ENCODE measurements at places on chromosomes 2 and 18. TPM values are rescaled to one million over a fixed set of nuclear protein-coding genes. Genes with fewer than 3 reads are reported as not detected.

DNA sequence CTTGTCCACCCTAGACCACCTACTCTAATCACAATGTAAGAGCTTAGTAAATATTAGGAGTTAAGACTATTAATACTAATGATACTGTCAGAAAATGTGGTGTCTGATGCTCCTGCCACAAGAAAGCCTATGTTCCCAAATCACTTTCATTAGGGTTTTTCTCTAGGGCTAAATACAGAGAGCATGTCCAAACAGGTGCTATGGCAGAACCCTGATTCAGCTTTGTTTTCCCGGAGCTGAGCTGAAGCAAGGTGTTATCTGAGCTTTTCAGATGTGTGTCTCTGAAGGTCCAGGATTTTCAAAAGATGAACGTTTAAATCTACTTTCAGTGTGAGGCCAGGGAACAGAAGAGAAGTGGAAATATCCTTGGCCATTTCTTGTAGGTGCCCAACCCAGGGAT, 40.6 kb downstream of the CPO start:
- no peak overlapping the region for H3K4me3 ChIP-seq
- H3K4me1 ChIP-seq: no peaks in the 10 kb centered on the region
- no peak overlapping the region for H3K27ac ChIP-seq
- DNase-seq: no peak
- no peaks in the 10 kb centered on the region for H3K36me3 ChIP-seq

DNA sequence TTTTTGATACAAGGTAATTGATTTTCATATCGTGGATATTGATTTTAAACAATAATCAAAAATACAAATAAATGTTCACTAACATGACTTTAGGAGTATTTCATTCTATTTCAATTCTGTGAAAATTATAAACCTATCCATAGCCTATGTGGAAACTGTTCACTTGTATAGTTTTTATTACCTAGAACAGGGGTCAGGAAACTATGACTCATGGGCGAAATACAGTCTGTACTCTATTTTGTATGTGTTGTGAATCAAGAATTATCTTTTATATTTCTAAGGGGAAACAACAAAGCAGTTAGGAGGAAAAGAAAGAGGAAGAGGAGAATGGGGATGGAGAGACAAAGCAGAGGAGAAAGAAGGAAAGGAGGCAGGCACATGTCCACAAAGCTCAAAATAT, 181.7 kb upstream of the VRK2 start:
- H3K36me3 ChIP-seq: no peaks in the 10 kb centered on the region
- no peak for DNase-seq

Gene TNFAIP6
- not detected for total RNA-seq

- no peak for DNase-seq
- no peaks in the 10 kb centered on the region for H3K27me3 ChIP-seq
- no peaks in the 10 kb centered on the region for H3K36me3 ChIP-seq
- H3K27ac ChIP-seq: no peak overlapping the region
Observed at GRCh38 chr2:45676088-45676487, 24.6 kb downstream of the PRKCE start.

GRCh38 chr2:218834685-218835084, 3.1 kb upstream of the PRKAG3 start:
- H3K27ac ChIP-seq: no peak overlapping the region
- peaks cover 24% of the 10 kb centered on the region for H3K4me1 ChIP-seq
- no peak overlapping the region for H3K4me3 ChIP-seq

DNA sequence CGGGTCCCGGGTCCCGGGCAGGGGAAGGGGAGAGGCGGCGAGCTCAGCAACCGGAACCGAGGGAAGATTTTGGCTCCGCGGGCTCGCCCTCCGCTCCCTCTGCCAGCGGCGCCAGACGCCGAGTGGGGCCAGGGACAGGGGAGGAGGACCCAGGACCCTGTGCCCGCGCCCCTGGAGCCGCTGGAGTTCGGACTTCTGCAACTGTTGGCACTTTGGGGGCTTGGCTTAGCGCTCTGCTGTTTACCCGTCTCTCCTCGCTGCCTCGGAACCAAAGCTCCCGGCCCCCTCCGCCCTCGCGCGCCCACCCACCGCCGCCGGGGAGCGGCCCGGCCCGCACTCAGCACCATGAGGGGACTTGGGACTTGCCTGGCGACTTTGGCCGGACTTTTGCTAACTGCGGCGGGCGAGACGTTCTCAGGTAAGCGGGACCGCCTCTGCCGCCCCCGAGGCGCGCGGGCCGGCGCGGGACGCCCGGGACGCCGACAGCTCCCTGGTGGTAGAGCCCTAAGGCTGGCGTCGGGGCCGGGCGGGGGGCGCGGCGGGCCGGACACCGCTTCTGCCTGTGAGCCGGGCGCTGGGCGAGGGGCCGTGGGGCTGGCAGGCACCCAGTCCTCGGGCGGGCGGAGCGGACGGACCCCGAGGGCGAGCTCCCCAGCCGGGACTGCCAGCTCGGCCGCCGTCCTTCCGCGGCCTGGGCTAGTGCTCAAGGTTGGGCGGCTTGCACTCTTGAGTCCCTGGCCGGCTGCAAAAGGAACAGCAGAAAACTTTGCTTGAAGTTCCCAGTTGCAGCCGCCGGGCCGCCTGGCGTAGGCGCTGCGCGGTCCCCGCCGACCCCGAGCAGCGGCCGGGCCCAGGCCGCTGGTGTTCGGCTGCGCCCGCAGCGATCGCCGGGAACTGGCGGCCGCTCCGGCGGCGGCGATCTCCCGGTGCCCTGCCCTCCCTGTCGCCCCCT, 634 bp downstream of the PTPRM start:
- H3K4me1 ChIP-seq: peaks cover 30% of the 10 kb centered on the region
- peak overlapping the region; percentile 88 for H3K4me3 ChIP-seq
- no peaks in the 10 kb centered on the region for H3K36me3 ChIP-seq
- DNase-seq: no peak
- H3K27ac ChIP-seq: peak overlapping the region; percentile 71
- no peaks in the 10 kb centered on the region for H3K27me3 ChIP-seq

All from HepG2 (cell line).